ENCODE measurements at places on chromosomes 6 and 20.

- DNase-seq = no peak
Observed at GRCh38 chr6:79605968-79606764, 25.0 kb upstream of the SH3BGRL2 start.

DNA sequence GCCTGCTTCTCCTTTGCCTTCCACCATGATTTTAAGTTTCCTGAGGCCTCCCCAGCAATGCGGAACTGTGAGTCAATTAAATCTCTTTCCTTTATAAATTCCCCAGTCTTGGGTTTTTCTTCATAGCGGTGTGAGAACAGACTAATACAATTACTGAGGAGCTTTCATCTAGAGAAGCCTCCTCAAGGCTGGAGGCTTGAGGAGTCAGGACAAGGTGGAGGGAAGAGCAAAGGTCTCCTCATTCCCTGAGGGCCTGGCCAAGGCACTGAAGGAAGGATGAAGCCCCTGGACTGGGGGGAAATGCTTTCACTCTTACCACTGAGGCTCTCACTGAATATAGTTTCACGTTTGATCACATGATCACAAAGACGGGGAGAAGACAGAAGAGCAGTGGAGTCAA is 118.2 kb downstream of the MAN1A1 start:
- DNase-seq = no peak

DNA sequence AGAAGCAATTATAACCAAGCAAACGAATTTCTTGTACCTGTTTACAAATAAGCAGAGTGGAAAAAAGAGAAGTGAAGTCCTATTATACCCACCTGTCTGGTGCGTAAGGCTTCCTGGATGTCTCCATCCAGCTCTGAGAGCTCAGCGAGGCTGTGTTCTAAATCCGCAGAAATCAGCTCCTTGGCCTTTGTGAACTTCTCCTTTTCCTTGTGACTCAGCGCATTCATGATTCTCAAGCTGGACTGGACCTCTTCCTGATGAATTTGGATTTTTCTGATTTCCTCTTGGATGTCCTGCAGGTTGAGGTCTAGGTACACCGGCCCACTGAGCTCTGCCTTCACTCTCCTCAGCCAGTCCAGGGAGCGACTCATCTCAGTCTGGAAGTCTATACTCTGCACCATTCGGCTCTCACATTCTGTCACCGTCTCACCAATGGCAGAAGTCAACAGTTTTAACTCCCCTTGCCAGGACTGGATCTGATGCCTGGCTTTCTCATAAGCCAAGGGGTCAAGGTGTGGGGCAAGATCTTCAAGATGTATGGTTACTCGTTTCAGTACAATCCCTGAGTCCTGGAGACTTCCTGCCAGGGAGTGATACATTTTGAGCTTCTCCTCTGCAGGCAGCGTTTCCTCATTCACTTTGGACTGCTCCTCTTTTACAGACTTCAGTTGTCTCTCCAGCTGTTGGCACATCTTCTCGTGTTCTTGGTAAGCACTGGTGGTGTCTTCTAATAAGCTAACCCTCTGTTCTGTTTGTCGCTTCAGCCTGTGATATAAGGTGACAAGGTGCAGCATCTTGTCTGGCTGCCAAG is 307.3 kb downstream of the SYNE1 start:
- DNase-seq = no peak

DNA sequence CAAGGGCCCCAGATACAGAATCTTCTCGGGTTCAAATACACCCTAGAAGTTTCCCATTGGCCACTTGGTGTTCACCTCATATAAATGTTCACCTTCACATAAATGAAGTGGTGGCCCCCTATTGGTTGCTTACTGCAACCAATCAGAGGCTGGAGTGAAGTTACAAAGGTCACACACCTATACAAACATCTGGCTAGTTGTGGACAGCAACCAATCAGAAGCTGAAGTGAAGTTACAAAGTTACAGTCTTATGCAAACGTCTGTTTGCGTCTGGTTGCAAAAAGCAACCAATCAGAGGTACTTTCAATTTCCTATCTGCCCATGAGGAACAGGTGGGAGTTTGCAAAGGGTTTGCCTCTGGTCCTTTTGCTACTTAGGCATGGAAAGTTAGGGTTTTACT is 206.5 kb upstream of the BMP2 start:
- no peak for DNase-seq

GRCh38 chr20:23350904-23351838 is 580 bp downstream of the NXT1 start:
- DNase-seq = peak; percentile 25

DNA sequence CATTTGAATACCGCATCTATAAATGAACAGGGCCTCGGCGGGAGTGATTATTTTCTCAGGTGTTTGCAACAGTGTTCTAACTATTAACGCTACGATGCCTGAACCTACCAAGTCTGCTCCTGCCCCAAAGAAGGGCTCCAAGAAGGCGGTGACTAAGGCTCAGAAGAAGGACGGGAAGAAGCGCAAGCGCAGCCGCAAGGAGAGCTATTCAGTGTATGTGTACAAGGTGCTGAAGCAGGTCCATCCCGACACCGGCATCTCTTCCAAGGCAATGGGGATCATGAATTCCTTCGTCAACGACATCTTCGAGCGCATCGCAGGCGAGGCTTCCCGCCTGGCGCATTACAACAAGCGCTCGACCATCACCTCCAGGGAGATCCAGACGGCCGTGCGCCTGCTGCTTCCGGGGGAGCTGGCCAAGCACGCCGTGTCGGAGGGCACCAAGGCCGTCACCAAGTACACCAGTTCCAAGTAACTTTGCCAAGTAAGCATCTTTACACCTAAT is 70.9 kb downstream of the HFE start:
- DNase-seq = no peak

- DNase-seq = no peak
Observed at GRCh38 chr20:41274152-41274551, 43.4 kb downstream of the ZHX3 start.

GRCh38 chr6:36269834-36270705 is at the start of gene PNPLA1:
TSS of gene PNPLA1 (plus strand) at chr6:36270060. CDS start at chr6:36270460, 400 bp downstream.
- no peak for DNase-seq

DNA sequence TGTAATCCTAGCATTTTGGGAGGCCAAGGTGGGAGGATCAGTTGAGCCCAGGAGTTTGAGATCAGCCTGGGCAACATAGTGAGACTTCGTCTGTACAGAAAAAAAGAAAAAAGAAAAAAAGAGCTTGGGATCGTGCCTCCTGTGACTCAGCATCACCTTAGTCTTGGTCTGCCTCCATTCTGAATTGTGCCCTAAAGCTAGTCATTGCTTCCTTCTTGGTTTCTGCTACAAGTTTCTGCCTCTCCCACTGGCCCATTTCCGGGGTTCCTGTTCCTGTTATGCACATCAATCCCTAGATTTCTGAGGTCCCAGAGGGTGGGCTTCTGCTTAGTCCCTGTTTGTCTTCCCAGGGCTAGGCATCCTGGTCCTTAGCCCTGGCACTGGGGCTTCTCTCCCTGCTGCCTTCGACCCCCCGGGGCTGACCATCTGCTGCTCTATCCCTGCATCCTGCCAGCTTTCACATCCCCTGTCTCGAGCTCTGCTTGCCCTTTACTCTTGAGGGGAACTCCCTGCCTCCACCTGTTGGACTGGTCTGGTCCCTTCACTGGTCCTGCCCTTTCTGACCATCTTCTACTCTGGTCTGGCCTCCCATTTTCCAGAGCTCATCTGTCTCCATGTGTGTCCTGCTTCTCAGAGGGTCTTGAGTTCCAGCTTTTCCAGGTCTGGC is 77.5 kb upstream of the ESR1 start:
- DNase-seq = no peak

DNA sequence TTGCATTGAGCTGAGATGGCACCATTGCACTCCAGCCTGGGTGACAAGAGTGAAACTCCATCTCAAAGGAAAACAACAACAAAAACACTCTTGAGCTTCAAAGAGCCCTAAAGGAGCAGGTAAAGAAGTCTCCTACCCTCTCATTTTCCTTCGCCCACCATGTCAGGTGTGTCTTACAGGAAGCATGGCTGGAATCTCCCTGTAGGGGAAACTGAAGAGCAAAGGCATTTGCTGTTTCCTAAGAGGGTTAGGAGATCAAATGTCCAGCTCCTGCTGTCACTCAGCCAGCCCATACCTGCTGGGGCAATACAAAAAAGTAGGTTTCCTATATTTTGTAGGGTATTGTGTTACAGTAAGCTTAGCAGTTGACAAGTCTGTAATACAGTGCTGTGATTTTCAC is 43.3 kb downstream of the SPATA2 start:
- DNase-seq = no peak

- no peak for DNase-seq
Observed at GRCh38 chr6:135586844-135587243, 89.3 kb upstream of the AHI1 start.

GRCh38 chr6:82607998-82608725 is 244.5 kb downstream of the TPBG start:
- DNase-seq = no peak

- DNase-seq = no peak
Observed at GRCh38 chr6:144753023-144753705, 468.0 kb downstream of the UTRN start.

- no peak for DNase-seq
Observed at GRCh38 chr20:19531446-19531845, 226.6 kb upstream of the RIN2 start.

GRCh38 chr6:124823240-124824111 is 138.8 kb upstream of the RNF217 start:
- peak; percentile 14 for DNase-seq

- no peak for DNase-seq
Observed at GRCh38 chr20:50519036-50519762, 9.0 kb downstream of the PTPN1 start.

- no peak for DNase-seq
Observed at GRCh38 chr6:154653385-154653784, 79.8 kb upstream of the SCAF8 start.

- DNase-seq = no peak
Observed at GRCh38 chr6:73073238-73073637, 152.1 kb downstream of the KHDC1L start.

DNA sequence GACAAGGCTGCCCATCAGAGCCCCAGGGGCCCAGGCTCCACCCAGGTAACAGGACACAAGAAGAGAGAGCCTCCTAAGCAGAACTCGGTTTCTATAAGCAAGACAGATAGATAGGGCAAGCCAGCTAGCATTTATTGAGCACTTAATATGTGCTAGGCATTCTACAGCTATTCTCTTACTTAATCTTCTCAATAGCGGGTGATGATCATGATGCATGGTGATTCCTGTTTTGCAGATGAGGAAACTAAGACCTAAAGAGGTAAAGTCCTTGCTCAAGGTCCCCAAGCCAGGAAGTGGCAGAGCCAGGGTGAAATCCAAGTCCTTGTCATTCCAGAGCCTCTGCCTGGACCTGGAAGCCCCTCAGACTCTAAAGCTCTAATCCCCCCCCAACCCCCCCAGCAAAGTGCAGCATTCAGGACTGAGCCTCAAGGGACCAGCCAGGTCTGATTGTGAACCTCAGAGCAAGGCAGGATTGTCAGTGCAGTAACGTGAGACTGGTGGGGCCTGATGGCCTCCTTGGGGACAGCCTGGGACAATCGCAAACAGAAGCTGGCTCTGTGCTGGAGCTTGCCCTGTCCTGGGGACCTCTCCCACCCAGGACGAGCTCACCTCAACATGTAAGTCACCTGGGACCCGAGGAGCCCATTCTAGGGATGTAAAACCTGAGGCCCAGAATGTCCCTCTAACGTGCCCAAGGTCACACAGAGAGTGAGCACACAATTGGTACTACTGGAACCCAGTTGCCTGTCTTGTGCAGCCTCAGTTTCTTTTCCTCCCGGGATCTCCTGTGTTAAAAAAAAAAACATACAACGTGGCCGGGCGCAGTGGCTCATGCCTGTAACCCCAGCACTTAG is 48.4 kb upstream of the PTGIS start:
- no peak for DNase-seq

- peak; percentile 34 for DNase-seq
Observed at GRCh38 chr6:141562186-141562811, 570.4 kb upstream of the GJE1 start.

GRCh38 chr6:95847061-95847460 is 168.7 kb upstream of the FUT9 start:
- no peak for DNase-seq

GRCh38 chr20:33332905-33333456 is 50.0 kb downstream of the BPIFB1 start:
- no peak for DNase-seq

- DNase-seq = no peak
Observed at GRCh38 chr6:5759571-5759970, 247.2 kb downstream of the NRN1 start.

DNA sequence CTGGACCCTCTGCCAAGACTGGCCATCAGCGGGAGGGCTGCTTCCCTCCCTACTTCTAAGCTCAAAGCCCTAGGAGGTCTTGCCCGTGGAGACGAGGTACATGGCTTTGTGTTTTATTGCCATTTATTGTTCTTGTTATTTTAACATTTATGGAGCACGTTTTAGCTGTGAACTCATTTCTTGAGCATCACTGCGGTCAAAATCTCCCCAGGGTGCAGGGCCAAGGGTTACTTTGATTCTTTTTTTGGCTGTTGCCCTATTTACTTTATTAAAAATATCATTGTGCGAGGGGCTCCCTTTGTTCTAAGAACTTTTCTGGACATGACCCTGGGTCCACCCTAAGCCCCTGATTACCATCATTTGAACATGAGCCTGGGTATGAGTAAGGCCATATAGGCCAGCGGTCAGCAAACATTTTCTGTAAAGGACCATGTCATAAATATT is 51.6 kb downstream of the EYA2 start:
- no peak for DNase-seq

GRCh38 chr6:65876668-65877067 is 169.6 kb upstream of the EYS start:
- DNase-seq = no peak

GRCh38 chr6:127561660-127562059 is 15.3 kb upstream of the C6orf58 start:
- no peak for DNase-seq

DNA sequence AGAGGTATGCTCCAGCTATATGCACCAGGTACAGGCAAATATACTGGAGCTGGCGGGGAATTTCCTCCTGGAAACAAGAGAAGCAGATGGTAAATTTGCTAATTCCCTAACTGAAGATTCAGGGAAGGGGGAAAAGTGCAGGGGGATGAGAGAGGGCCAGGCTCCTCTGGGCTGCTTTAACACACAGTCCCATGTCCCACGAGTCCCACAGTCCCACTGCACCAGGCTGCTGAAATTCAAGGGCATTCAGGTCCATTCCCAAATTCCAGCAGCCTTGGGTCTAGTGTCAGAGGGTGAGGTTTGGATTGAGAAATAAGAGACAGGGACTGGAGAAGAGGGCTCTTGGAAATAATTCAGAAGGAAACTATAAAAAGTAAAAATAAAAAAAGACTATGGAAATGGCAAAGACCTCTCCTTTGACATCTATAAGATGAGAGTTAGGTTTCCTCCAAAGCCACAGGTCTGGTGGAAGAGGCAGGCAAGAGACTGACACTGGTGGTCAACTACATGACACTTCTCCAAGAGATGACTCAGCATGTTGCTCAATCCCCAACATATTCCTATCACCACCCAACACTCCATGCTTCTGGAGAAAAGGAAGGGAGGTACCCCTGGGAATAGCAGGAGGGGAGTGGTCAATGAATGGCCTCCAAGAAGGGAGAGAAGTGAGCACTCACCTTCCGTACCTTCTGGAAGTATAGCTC is 69.2 kb downstream of the TRAM2 start:
- no peak for DNase-seq

- DNase-seq = no peak
Observed at GRCh38 chr6:145836772-145837171, 22.2 kb upstream of the FBXO30 start.

GRCh38 chr6:167769408-167770190 is 57.1 kb upstream of the AFDN start:
- no peak for DNase-seq

All from NCI-H1092 (cell line).